ENCODE measurements at places on chromosomes 13 and 19.

GRCh38 chr19:34260771-34261173, 6.4 kb downstream of the GARRE1 start:
- no peak for DNase-seq

DNA sequence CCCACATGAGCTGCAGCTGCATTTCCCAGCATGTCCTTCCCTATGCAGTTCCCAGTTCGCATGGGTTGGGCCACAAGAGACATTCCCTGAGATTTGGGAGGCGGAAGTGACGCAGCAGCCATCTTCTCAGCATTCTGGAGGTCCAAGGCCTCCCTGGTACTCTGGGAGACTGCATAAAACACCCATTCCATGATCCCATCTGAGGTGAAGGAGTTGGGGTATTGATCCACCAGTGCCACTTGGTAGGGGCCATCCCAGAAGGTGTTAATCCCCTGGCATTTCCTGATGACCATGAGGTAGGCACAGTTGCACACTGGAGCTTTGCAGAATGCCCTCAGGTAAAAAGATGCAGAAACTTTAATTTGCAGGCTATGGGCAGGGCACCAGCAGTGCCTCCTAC, 25.4 kb downstream of the POP4 start:
- no peak for DNase-seq

DNA sequence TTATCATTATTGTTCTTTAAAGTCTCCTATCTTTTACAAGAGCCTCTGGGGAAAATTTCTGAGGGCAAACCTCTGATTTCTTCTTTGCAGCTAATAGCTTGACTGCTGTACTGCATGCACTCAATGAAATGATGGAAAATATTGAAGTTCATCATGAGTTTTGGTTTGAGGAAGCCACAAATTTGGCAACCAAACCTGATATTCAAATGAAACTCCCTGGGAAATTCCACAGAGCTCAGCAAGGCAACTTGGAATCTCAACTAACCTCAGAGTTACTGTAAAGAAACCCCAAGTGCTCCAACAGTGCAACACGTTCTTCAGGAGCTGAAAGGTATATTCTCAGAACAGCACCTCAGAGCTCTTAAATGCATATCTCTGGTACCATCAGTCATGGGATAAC, 14.2 kb upstream of the RNF6 start:
- DNase-seq = no peak

DNA sequence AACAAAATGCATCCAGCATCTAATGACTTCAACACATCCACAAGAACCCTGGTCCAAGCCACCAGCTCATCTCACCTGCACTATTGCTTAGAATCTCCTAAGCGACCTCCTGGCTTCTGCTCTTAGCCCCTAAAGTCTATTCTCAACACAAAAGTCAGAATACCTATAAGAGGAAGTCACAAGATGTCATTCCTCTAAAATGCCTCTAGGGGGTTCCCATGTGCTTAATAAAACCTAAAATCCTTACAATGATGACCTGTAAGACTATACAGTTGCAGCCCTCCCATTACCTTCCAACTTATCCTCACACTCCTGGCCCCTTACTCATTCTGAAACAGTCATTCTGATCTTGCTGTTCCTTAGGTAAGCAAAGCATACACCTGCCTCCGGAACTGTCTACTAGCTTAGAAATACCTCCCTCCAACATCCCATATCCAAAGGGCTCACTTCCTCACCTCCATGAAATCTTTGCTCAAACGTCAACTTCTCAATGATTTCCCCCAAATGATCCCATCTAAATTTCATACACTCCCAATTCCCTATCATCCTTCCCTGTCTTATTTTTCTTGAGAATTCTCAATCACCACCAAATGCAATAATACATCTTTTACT, 10.0 kb downstream of the ATP7B start:
- no peak for DNase-seq

DNA sequence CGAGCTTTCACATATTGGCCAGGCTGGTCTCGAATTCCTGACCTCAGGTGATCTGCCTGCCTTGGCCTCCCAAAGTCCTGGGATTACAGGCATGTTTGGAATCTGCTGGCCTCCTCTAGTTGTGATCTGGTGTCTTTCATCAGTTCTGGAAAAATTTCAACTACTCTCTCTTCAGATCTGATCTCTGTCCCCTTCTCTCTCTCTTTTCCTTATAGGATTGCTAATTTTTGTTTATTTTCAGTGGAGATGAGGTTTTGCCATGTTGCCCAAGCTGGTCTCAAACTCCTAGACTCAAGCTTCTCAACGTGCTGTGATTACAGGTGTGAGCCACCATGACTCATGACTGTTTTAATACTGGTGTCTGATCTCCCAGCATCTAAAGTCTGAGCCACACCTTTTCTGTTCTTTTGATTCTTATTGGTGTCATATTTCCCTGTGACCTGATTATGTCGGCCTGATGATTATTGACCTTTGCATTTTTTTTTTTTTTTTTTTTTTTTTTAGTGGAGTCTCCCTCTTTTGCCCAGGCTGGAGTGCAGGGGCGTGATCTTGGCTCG, 10.4 kb upstream of the NANOS2 start:
- no peak for DNase-seq

- no peak for DNase-seq
Observed at GRCh38 chr13:77338329-77338728, 11.4 kb upstream of the MYCBP2 start.

GRCh38 chr19:41297628-41298347, 12.2 kb upstream of the CCDC97 start:
- no peak for DNase-seq

DNA sequence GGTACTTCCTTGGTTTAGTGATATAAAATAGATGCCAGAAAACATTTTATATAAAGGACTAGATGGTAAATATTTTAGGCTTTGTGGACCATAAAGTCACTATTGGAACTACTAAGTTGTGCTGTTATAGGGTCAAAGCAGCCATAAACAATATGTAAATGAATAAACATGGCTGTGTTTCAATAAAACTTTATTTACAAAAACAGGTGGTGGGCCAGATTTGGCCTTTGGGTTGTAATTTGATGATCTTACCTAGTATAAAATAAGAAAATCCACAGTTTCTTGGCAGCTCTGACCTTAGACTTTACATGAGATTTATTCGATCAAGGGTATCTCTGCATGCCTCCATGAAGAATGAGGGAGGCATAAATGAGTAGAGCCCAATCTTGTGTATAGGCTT, 232.0 kb upstream of the PCDH9 start:
- no peak for DNase-seq

- DNase-seq = no peak
Observed at GRCh38 chr13:79194272-79194671, 211.8 kb downstream of the RBM26 start.

GRCh38 chr13:90091611-90092010, 1255.9 kb upstream of the MIR17HG start:
- DNase-seq = no peak

GRCh38 chr13:37752146-37752545, 117.4 kb downstream of the TRPC4 start:
- DNase-seq = no peak

GRCh38 chr13:100680131-100680530, 5.5 kb upstream of the TMTC4 start:
- DNase-seq = no peak

- DNase-seq = no peak
Observed at GRCh38 chr19:5697890-5698634, 8.0 kb downstream of the RPL36 start.

DNA sequence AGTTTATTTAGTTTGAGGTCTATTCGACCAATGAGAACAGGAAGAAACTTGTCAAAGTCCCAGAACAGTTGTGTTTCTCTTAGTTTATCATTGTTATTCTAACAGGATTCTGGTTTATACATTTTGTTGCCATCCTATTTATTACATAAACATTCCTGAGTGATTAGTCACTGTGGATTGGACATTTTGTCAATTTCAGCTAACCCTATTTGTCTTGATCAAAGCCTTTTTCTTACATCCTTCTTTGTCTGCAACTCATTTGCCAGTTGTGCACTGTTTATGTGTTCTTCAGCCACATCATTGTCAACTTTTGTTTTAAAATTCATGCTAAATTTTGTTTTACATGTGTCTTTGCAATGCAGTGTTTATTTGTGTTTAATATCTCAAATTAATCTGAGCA, 886.0 kb upstream of the SLC10A2 start:
- no peak for DNase-seq

- no peak for DNase-seq
Observed at GRCh38 chr13:49457221-49457620, 13.1 kb downstream of the SETDB2 start.

GRCh38 chr19:6048793-6049405, 61.4 kb downstream of the RFX2 start:
- DNase-seq = peak; percentile 31

GRCh38 chr13:97537110-97537509, 103.1 kb downstream of the RAP2A start:
- no peak for DNase-seq

DNA sequence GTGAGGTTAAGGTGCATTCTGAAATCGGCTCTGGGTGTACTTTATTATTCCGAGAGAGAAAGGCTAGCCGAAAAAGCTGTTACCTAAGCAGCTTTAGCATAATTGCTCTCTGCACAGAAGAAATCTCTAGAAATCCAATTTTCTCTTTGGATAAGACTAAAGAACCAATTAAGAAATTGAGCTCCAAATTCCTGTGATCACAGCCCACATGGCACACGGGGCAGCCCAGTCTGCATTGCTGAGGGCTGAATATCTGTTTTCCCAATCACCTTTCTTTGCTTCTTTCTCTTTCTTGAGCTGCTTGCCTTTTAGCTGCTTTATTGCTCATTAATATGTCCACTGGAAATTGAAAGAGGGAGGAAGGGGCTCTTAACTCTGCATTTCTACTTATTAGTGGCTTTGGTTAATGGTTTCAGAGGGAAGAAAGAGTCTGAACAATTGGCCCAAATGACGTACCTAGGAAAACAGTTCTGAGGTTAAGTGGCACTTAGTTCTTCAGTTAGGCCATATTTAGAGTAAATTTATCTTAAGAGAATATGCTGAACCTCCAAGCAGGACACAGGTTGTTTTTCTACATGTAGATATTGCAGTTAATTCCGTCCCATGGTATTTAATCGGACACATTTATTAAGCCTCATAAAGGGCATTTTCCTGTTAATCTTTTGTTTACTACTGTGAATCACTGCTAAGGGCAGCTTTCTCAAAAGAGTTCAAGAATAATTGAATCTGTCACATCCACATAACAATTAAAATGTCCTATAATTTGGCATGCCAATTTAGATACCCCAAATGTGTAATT, 265.7 kb downstream of the ABCC4 start:
- DNase-seq = no peak

DNA sequence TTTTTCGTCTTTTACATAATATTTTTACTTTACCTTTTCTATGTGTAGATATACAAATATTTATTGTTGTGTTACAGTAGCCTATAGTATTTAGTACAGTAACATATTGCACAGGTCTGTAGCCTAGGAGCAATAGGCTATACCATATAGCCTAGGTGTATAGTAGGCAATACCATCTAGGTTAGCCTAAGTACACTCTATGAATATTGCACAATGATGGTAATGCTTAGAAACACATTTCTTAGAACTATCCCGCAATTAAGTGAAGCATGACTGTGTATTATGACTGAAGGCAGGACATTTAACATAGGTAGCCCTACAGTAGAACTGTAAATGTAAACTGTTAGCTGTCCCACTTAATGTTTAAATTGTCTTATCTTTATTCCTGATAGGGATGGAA, 964.3 kb downstream of the SLITRK1 start:
- DNase-seq = no peak

DNA sequence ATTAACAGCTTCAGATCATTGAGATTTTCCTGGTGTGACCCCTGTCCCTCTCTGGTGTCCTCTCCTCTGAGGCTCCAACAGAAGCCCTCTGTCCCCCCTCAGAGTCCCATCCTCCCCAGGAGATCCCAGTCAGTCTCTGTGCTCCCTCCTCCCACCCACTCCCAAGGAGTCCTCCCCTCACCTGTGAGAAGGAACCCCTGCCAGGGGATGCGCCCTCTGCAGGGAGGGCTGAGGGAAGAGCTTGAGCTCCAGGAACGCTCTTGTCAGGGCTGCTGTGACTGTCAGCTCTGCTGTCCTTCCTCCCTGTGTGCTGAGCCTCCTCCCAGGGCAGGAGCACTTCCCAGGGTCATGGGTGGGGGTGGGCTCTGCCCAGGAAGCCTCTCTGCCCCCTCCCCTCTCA, 33.2 kb downstream of the CEACAM8 start:
- no peak for DNase-seq

GRCh38 chr13:75194717-75195462, 287.1 kb downstream of the TBC1D4 start:
- no peak for DNase-seq

- no peak for DNase-seq
Observed at GRCh38 chr19:1860821-1861598, 2.4 kb downstream of the KLF16 start.

DNA sequence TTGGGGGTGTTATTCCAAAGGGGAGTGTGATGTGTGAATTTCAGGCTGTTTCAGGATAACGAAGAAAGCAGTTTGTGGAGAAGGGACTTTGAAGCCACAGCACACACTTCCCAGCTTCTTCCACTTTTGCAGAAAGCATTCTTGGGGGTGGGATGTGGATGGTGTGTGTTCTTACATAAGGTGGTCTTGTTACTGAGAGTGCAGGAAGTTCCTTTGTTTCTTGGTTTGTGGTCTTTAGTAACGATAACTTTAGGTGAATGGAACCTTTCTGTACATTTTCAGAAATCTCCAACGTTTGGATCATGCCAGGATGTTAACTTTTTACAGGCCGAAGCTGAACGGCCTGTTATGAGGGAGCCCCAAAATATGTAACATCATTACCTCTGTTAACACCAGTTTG, 251.8 kb downstream of the KCNRG start:
- DNase-seq = no peak

- DNase-seq = no peak
Observed at GRCh38 chr13:96002322-96003131, 50.7 kb downstream of the UGGT2 start.

DNA sequence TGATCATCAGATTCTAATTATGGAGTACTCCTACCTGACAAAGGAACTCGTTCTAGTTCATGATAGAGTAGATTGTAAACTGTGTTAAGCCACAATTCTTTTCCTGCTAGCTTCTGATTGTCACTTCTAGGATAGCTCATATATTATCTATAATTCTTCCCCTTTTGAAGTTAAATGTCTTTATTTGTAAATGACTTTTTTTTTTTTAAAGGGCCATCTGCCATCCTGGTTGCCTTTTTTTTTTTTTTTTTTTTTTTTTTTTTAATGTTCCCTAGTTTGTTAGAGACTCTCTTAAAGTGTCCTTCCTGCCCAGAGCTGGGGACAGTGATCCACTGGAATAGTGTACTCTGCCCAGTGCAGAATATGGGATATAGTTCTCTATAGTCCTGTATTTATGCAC, 4.3 kb downstream of the CHAMP1 start:
- DNase-seq = no peak
